Body of pancreas (tissue), 4 donors: ENCODE measurements at places on chromosomes 16 and 17. TPM values are rescaled to one million over a fixed set of nuclear protein-coding genes. Genes with fewer than 3 reads are reported as not detected.

- no peak for DNase-seq
Measured at GRCh38 chr17:73624496-73624988, 19.7 kb downstream of the SDK2 start.

GRCh38 chr17:70750983-70751382, 581.7 kb downstream of the KCNJ2 start:
- DNase-seq, result no peak

DNA sequence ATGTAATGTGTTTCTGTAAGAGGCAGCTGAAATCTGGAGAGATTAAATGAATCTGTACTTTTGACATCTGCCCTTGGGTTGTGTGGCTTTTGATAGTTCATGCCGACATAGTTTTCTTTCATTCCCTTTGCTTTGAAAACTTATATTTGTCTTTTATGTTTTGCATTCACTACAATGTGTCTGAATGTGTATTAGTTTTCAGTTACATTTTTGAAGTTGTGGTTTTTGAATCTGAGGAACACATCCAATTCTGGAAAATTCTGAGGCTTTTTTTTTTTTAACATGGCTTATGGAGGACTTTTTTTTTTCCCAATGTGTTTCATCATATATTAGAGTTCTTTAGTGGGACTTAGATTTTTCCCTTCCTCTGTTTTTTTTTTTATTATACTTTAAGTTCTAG, 683.7 kb upstream of the SOX9 start:
- DNase-seq, result no peak

GRCh38 chr16:28834349-28834748, 11.6 kb downstream of the ATXN2L start:
- no peak for DNase-seq

DNA sequence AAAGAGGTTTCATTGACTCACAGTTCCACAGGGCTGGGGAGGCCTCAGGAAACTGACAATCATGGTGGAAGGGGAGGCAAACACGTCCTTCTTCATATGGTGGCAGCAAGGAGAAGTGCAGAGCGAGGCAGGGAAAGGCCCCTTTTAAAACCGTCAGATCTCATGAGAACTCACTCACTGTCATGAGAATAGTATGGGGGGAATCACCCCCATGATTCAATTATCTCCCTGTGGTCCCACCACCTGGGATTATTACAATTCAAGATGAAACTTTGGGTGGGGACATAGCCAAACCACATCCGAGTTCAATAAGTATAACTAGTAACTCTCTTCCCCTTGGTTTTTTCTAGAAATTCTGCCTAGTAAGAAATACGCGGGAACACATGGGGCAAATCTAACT, 94.9 kb downstream of the AXIN2 start:
- no peak for DNase-seq

The LDHD gene
- total RNA-seq, result 27.7 TPM

The DNAAF1 gene
- total RNA-seq, result 1.3 TPM

The CNP gene
- 70.2 TPM for total RNA-seq
